NCI-H2081 treated with DMSO at 0.1 percent for 48 hours (cell line): ENCODE measurements at places on chromosomes 7 and 10.

GRCh38 chr7:132410385-132410784 is 165.9 kb downstream of the PLXNA4 start:
- no peak for DNase-seq

DNA sequence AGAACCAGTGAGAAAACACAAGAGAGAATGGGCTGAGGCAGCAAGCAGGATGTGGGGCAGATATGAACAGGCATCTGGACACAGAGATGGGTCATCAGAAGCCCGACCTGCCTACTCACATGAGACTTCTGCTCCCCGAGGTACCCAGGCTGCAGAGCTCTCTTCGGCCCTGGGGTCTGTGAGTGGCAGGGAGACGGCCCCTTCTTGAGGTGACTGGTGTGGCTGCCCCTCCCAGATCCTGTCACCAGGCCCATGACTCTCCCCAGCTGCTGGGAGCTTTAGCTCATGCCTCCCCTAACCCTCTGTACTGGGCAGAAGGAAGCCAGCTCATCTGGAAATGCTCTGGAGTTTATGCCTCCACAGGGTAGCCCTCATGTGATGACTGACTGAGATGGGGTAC is 157.6 kb upstream of the PCBD1 start:
- DNase-seq = no peak

DNA sequence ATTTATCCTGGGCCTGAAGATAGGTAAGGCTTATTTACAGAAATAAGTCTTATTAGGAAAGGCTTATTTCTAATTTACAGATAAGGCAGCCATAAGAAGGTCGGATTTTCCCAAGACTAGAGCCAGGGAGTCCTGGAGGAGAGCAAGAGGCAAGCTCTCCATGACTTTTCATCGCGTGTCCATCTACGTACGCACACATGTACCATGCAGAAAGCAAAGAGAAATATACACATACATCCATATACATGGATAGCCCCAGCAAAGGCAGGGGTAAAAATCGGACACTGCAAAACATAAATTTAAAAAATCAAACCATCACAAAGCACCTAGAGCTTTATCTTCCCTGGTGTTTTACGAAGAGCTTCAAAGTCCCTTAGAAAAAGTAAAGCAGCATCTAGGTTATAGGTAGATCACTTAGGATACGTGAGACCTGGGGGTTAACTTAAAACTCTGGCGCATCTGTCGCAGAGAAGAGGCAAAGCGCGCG is 25.8 kb upstream of the ZRANB1 start:
- no peak for DNase-seq

- no peak for DNase-seq
Observed at GRCh38 chr10:108469940-108470339, 1305.4 kb upstream of the SORCS1 start.

DNA sequence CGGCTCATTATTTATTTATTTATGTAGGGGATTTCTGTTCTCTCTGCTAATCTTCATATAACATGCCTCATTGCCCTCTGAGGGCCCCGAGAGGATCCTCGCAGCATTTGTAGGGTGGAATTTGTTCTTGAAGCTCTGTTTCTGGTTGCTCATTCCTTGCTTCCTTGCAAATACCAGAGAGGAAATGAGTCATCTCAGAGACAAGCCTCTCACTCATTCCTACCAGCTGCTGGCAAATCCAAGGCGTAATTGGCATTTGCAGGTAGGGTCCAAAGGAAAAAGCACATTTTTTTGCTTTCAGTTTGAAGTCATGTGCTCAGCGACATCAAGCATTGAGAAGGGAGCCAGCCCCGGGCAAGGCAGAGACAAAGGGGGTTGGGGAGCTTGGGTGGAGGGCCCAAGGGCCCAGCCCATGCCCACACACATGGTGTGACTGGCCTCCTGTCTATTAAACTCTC is 501.6 kb downstream of the GALNT17 start:
- no peak for DNase-seq

DNA sequence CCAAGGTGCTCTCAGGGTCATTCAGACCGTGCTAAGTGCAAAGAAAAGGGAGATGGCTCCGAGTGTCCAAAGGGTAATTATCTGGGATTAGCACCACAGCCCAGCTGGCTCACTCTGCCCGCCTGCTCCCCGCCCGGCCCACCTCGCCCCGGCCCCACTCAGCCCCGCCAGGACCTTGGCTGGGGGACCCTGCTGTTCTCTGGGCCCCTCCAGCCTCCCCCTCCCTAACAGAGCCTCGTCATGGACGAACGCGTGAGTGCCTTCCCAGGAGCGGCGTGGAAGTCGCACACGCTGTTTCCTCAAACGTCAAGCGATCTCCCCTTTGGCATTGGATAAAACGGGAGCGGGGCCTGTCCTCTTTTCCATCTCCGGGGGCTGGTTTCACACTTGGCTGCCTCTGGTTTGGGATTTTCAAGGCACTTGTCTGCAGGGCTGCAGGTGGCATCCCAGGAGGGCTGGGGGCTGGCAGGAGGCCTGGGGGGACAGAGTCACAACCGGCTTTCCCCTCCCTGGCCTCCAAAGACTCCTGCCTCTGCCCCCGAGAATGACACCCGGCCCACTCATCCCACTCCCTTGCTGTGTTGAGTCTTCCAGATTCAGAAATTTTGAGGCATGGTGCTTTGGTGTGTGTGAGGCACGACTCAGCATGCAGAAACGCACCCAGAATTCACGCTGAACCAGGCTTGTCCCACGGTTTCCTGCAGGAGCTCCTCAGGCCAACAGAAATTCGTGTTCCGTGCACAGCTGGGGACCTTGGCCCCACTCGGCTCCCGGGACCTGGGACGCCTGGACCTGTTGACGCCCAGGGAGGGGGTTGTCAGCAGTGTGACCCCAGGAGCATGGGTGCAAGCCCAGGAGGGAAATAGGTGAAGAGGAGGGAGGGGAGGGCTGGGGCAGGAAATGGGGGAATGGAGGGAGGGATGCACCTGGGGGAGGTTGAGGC is 110.0 kb downstream of the PDGFA start:
- DNase-seq = no peak

DNA sequence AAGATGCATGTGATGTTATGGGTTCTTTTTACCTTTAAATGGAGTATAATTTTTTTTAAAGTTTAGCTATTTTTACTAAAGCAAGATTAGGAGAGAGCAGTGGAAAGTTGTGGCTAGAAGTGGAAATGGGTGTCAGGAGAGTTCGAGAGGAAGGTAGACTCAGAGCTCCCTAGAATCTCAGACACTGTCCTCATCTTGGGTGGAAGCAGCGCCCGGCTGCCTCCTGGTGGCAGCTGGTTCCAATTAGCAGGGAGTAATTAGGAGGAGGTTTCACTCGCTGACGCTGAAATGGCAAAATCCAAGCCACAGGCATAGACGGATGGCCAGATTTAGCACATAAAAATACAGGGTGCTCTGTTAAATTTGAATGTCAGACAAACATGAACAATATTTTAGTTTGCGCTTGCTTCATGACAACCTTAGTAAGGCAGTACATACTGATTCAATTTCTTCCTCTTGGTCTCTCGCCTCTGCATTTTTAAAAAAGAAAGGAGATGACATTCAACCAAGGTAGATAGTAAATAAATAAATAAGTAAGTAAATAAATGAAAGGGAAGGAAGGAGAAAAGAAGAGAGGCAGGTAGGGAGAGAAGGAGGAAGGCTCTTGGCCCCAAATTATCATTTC is 58.5 kb downstream of the LGI1 start:
- peak; percentile 19 for DNase-seq
